ENCODE measurements at places on chromosomes 1 and 21. TPM values are rescaled to one million over a fixed set of nuclear protein-coding genes. Genes with fewer than 3 reads are reported as not detected.

Gene SERTAD4
- 2.7 TPM for total RNA-seq

Gene CNTN2
- 1.2 TPM for total RNA-seq

GRCh38 chr21:44881198-44881872, 7.8 kb upstream of the PTTG1IP start:
- no peak for DNase-seq
- peaks cover 5% of the 10 kb centered on the region for H3K4me1 ChIP-seq
- no peaks in the 10 kb centered on the region for H3K36me3 ChIP-seq
- no peak overlapping the region for H3K4me3 ChIP-seq

- H3K4me3 ChIP-seq = no peak overlapping the region
- H3K27me3 ChIP-seq = peaks cover 16% of the 10 kb centered on the region
- no peak overlapping the region for H3K27ac ChIP-seq
- DNase-seq = no peak
- H3K4me1 ChIP-seq = peaks cover 22% of the 10 kb centered on the region
Measured at GRCh38 chr1:246074421-246074820, 432.7 kb downstream of the SMYD3 start.

Gene TOMM20
- 182 TPM for total RNA-seq

GRCh38 chr21:32772281-32773047, 909 bp upstream of the PAXBP1 start:
- no peaks in the 10 kb centered on the region for H3K27me3 ChIP-seq
- peak overlapping the region; percentile 96 for H3K27ac ChIP-seq
- H3K4me1 ChIP-seq = peaks cover 38% of the 10 kb centered on the region
- H3K4me3 ChIP-seq = peak overlapping the region; percentile 92
- peaks cover 21% of the 10 kb centered on the region for H3K36me3 ChIP-seq

Gene TNNT2
- 7.9 TPM for total RNA-seq

Gene RGSL1
- total RNA-seq = not detected

- H3K4me1 ChIP-seq = peaks cover 42% of the 10 kb centered on the region
- peak overlapping the region; percentile 58 for H3K27ac ChIP-seq
- H3K36me3 ChIP-seq = no peaks in the 10 kb centered on the region
- no peak overlapping the region for H3K4me3 ChIP-seq
- H3K27me3 ChIP-seq = no peaks in the 10 kb centered on the region
Measured at GRCh38 chr1:196450143-196451095, 157.8 kb downstream of the KCNT2 start.

Gene RBP7
- total RNA-seq = 3.2 TPM

DNA sequence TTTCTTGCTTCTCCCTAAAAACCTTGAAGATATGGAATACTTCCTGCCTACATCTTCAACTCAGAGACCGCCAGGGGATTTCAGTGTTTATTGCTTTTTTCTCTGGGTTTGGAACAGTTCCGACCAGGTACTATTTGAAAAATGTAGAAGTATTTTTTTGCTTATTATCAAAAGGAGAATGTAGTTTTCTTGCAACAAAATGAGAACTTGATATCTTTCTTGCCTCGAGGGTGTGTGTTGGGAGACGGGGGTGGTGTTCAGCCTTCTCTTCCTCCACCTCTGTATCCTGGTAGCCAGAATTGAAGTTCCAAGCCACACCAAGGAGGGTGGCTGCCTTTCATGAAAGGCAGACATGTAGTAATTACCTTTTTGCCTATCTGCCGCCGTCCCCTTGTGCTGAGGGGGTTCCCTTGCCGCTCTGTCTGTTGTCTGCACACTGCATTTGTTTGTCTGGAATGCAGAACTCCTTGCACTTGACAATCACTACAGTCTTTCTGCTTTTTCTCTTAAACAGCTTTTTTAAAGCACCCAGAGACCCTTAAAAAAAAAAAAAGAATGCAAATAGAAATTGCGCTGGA, 212.1 kb downstream of the PBX1 start:
- peaks cover 63% of the 10 kb centered on the region for H3K4me1 ChIP-seq
- H3K4me3 ChIP-seq = 0 out of 2 replicates have a peak overlapping the region, but pooled peaks have one; percentile 22
- H3K27ac ChIP-seq = peak overlapping the region; percentile 64

- H3K36me3 ChIP-seq = no peaks in the 10 kb centered on the region
- H3K27me3 ChIP-seq = no peaks in the 10 kb centered on the region
- no peak for DNase-seq
Measured at GRCh38 chr1:229223498-229223897, 47.4 kb upstream of the RAB4A start.

- no peaks in the 10 kb centered on the region for H3K27me3 ChIP-seq
- no peak overlapping the region for H3K4me3 ChIP-seq
- DNase-seq = no peak
Measured at GRCh38 chr1:105585791-105586190, 1470.7 kb upstream of the PRMT6 start.

GRCh38 chr1:22754106-22754768, 43.6 kb downstream of the EPHB2 start:
- no peaks in the 10 kb centered on the region for H3K27me3 ChIP-seq
- H3K4me1 ChIP-seq = 0 out of 2 replicates have a peak, but pooled peaks cover 4% of the 10 kb centered on the region
- H3K36me3 ChIP-seq = no peaks in the 10 kb centered on the region
- H3K27ac ChIP-seq = no peak overlapping the region

Gene FAM72C
- 17.5 TPM for total RNA-seq

DNA sequence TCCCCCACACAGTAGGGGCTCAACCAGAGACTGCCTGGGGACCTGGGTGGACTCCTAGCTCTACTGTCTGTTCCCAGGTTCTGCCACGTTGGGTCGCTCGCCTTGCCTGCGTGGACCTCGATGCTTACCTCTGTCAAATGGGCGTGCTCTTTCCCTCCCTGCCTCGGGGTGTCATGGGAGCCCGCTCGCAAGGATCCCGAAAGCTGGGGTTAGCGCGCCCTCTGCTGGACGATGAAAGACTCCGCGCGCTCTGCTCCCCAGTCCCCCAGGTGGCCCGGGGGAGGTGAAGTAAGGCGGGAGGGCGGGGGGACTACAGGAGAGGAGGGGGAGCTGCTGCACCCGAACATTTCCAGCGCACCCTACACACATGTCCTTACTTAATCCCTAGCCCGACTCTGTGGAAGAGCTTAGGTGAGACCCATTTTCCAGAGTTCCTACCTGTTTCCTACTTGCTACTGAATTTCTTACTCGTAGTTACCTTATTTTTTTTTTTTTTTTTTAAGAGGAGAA, 2.3 kb upstream of the BSND start:
- H3K27me3 ChIP-seq = peaks cover 57% of the 10 kb centered on the region
- peaks cover 42% of the 10 kb centered on the region for H3K4me1 ChIP-seq
- no peak overlapping the region for H3K27ac ChIP-seq
- peak; percentile 91 for DNase-seq
- no peaks in the 10 kb centered on the region for H3K36me3 ChIP-seq

DNA sequence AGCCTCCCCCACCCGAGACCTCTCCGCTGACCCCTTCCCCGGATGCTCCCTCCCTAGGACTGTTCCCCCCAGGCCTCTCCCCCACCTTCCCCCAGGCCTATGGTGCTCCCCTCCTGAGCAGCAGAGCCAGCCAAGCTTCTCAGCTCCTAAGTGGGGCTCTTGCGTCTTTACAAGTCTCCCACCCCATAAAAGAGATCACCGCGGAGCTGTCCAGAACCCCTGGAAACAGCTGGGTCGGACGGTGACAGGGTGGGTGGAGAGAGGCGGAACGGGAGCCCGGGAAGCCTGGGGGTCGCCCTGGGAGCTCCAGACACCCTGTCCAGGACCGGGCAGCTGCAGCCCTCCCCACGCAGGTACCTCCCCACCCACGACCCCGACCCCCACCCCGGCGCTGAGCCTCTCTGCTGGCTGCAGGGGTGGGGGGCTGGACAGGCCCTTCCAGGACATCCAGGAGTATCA, 61.2 kb downstream of the WNT9A start:
- H3K36me3 ChIP-seq = no peaks in the 10 kb centered on the region
- peaks cover 3% of the 10 kb centered on the region for H3K4me1 ChIP-seq
- no peak overlapping the region for H3K27ac ChIP-seq
- H3K27me3 ChIP-seq = no peaks in the 10 kb centered on the region
- H3K4me3 ChIP-seq = peak overlapping the region; percentile 47

Gene MPL
- total RNA-seq = 0.15 TPM

Gene DENND1B
- total RNA-seq = 3.3 TPM

GRCh38 chr21:28604946-28605537, 387.6 kb downstream of the LTN1 start:
- no peak overlapping the region for H3K4me3 ChIP-seq
- H3K36me3 ChIP-seq = peaks cover 28% of the 10 kb centered on the region
- H3K4me1 ChIP-seq = no peaks in the 10 kb centered on the region
- no peak overlapping the region for H3K27ac ChIP-seq
- DNase-seq = no peak

DNA sequence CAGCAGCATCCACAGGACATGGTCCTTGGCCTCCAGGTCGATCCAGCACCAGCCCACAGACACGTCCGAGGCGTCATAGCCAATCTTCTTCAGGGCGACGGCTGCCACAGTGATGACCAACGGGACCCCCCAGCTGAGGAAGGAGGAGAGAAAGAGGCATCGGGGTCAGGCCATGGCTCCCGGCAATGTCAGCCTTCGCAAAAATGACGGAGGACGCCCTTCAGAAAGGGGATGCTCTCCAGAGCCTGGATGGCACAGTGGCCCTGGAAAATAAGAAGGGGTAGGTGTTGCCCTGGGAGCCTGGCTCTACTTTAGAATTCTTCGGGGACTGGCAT, 17.6 kb downstream of the GPR157 start:
- DNase-seq = no peak
- no peaks in the 10 kb centered on the region for H3K4me1 ChIP-seq
- H3K36me3 ChIP-seq = peaks cover 2% of the 10 kb centered on the region
- H3K27ac ChIP-seq = no peak overlapping the region
- no peaks in the 10 kb centered on the region for H3K27me3 ChIP-seq

GRCh38 chr1:177708406-177708805, 261.5 kb downstream of the SEC16B start:
- H3K4me1 ChIP-seq = peaks cover 19% of the 10 kb centered on the region
- H3K27ac ChIP-seq = no peak overlapping the region
- DNase-seq = no peak
- no peaks in the 10 kb centered on the region for H3K27me3 ChIP-seq
- H3K4me3 ChIP-seq = no peak overlapping the region

Gene MYOM3
- 0.13 TPM for total RNA-seq

GRCh38 chr1:107739651-107740050, 225.3 kb downstream of the VAV3 start:
- H3K27me3 ChIP-seq = no peaks in the 10 kb centered on the region
- peaks cover 18% of the 10 kb centered on the region for H3K4me1 ChIP-seq
- no peaks in the 10 kb centered on the region for H3K36me3 ChIP-seq
- no peak overlapping the region for H3K27ac ChIP-seq

- no peak for DNase-seq
- no peak overlapping the region for H3K4me3 ChIP-seq
- no peaks in the 10 kb centered on the region for H3K36me3 ChIP-seq
Measured at GRCh38 chr1:201884425-201884824, 4.3 kb upstream of the SHISA4 start.

Gene CD52
- total RNA-seq = 3.4 TPM

Gene PADI1
- total RNA-seq = 0.18 TPM

Gene ACTN2
- 3.5 TPM for total RNA-seq

GRCh38 chr1:3483801-3484444, 29.5 kb downstream of the ARHGEF16 start:
- peak; percentile 88 for DNase-seq
- peaks cover 11% of the 10 kb centered on the region for H3K36me3 ChIP-seq
- no peak overlapping the region for H3K4me3 ChIP-seq
- peak overlapping the region; percentile 86 for H3K27ac ChIP-seq

Gene CLDN19
- 15.9 TPM for total RNA-seq

DNA sequence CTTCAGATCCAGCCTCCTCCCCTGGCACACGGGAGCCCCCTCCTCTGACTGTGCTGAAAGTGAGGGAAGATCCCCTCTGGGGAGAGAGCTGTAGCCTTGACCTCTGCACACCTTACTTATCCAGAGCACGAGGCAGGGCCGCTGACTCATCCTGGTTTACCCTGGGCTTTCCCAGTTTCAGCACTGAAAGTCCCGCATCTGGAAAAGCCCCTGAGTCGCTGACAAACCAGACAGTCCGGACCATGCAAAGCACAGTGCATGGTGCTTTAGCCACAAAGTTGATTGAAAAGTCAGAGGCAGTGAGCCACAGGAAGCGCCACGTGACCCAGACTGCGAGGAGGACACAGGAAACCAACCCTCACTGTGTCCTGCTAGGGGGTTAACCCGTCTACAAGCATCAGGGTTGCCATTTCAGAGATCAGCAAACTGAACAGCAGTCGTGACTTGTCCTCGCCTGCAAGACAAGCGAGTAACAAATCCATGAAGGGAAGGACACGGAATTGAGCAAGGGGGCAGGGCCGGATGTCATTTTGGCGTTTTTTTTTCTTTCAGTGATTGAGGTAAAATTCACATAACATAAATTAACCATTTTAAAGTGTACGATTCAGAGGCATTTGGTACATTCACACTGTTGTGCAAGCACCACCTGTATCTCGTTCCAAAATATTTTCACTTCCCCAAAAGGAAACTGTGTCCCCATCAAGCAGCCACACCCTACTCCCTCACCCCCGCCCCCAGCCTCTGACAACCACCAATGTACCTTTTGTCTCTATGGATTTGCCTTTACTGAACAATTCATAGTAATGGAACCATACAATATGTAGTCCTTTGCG, 19.9 kb upstream of the IFNGR2 start:
- H3K36me3 ChIP-seq = no peaks in the 10 kb centered on the region
- no peak for DNase-seq
- H3K27me3 ChIP-seq = no peaks in the 10 kb centered on the region
- H3K27ac ChIP-seq = peak overlapping the region; percentile 37
